ENCODE measurements at places on chromosomes 5 and 9.

- DNase-seq, result no peak
Measured at GRCh38 chr9:93589688-93590087, 13.3 kb downstream of the PHF2 start.

DNA sequence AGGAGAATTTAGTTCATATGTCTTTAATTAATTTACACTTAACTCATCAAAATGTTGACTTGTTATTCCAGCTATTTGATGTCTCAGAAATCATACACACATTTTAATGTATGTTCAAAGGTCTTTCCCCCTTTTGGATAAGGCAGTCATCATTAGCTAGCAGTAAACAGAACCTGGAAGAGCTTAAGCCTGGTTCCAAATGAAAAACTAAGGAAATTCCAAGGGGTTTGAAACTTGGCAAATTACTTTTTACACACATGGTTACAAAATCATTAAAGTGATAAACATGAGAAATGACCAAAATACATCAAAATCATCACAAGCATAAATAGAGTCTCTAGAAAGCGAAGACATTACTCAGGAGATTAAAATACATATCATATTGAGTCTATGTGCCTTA lies 359.8 kb upstream of the ZNF608 start:
- DNase-seq, result no peak

DNA sequence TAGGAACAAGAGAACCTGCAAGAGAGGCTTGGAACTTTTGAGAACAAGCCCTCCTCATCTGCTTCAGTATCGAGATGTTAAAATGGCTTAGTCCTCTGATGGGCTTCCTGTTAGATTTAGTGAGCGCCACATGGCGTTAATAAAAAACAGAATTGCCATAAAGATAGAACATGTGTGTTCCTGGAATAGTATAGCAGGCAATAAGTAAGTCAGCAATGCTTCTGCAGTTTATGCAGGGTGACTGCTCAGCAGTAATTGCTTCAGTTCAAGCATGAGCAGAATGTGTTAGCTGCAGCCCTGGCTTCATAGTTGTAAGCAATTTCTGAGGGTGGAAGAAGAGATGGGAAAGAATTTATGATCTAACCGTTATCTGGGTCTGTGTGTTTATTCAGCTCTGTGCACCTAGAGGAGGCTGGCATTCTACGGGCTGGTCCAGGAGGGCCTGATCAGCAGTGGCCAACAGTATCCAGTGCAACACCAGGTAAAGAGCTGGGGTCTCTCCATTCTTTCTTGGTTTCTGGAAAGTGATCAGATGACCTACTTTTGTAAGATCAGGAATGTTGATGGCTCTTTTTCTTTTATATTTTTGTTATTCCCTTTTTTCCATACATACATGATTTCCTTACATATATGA lies 15.9 kb downstream of the PCDHAC2 start:
- no peak for DNase-seq

GRCh38 chr9:90058182-90058763 lies 453.5 kb downstream of the GADD45G start:
- DNase-seq, result no peak

DNA sequence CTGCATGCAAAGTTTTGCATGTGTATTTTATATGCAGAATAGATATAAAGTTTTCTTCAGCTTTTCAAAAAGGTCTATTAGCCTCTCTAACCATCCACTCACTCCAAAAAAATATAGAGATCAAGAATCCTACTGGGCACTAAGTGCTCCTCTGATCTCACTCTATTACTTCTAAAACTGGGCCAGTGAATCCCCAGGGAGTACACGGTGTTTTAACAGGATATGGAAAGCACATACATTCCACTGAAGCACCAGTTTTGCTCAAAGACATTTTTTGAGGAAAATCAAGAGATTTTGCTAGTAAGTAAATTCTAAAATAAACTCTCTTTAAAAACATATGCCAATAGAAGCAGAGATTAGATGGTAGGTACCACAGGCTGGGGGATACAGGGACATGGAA lies 95.2 kb downstream of the DEPDC1B start:
- no peak for DNase-seq

GRCh38 chr9:69918322-69918721 lies 97.7 kb downstream of the CFAP95 start:
- DNase-seq, result no peak
